ENCODE measurements at places on chromosomes 13 and 19. TPM values are rescaled to one million over a fixed set of nuclear protein-coding genes. Genes with fewer than 3 reads are reported as not detected.

SGCG gene
- 5.8 TPM for total RNA-seq

PEX11G gene
- total RNA-seq, result 5.2 TPM

APLP1 gene
- 20.4 TPM for total RNA-seq

PSG11 gene
- not detected for total RNA-seq

FXYD5 gene
- 233 TPM for total RNA-seq

ZNF135 gene
- total RNA-seq, result 5.1 TPM

RASIP1 gene
- not detected for total RNA-seq

PCP2 gene
- not detected for total RNA-seq

CEACAM20 gene
- not detected for total RNA-seq

C19orf73 gene
- not detected for total RNA-seq

CGB8 gene
- total RNA-seq, result 4.5 TPM

NOTCH3 gene
- total RNA-seq, result 66.9 TPM

PTPRS gene
- total RNA-seq, result 215 TPM

KLK6 gene
- total RNA-seq, result not detected

ANGPTL8 gene
- not detected for total RNA-seq

CLDND2 gene
- not detected for total RNA-seq

NTN5 gene
- 0.32 TPM for total RNA-seq

UPK1A gene
- not detected for total RNA-seq

KCNN4 gene
- 13.7 TPM for total RNA-seq

TLE2 gene
- 10.1 TPM for total RNA-seq

ATP8B3 gene
- 0.32 TPM for total RNA-seq

CYP2A7 gene
- total RNA-seq, result not detected

MOB3A gene
- 38.7 TPM for total RNA-seq

RFX2 gene
- total RNA-seq, result 13.1 TPM

MICOS13 gene
- 39.8 TPM for total RNA-seq

CGB1 gene
- total RNA-seq, result 4.2 TPM

CGB2 gene
- total RNA-seq, result not detected

NECTIN2 gene
- 88.7 TPM for total RNA-seq

ZNF536 gene
- 0.13 TPM for total RNA-seq

NCLN gene
- total RNA-seq, result 73.0 TPM

KLK15 gene
- total RNA-seq, result not detected

S1PR5 gene
- total RNA-seq, result 1.8 TPM

CERS1 gene
- total RNA-seq, result 0.54 TPM

ZNF571 gene
- total RNA-seq, result 2.3 TPM

SCN1B gene
- total RNA-seq, result 2.0 TPM

SLC46A3 gene
- 3.4 TPM for total RNA-seq

SLC25A41 gene
- total RNA-seq, result not detected

CEACAM3 gene
- total RNA-seq, result not detected

CYP4F12 gene
- not detected for total RNA-seq

CFAP97D2 gene
- not detected for total RNA-seq

SMIM44 gene
- total RNA-seq, result not detected

SOX1 gene
- not detected for total RNA-seq

ZNF583 gene
- total RNA-seq, result 8.0 TPM

ELL gene
- 22.1 TPM for total RNA-seq

CCDC70 gene
- total RNA-seq, result not detected

SMAD9 gene
- total RNA-seq, result 10.8 TPM

All from GM23248 (cell line).